ENCODE measurements at places on chromosomes 16 and 17.

DNA sequence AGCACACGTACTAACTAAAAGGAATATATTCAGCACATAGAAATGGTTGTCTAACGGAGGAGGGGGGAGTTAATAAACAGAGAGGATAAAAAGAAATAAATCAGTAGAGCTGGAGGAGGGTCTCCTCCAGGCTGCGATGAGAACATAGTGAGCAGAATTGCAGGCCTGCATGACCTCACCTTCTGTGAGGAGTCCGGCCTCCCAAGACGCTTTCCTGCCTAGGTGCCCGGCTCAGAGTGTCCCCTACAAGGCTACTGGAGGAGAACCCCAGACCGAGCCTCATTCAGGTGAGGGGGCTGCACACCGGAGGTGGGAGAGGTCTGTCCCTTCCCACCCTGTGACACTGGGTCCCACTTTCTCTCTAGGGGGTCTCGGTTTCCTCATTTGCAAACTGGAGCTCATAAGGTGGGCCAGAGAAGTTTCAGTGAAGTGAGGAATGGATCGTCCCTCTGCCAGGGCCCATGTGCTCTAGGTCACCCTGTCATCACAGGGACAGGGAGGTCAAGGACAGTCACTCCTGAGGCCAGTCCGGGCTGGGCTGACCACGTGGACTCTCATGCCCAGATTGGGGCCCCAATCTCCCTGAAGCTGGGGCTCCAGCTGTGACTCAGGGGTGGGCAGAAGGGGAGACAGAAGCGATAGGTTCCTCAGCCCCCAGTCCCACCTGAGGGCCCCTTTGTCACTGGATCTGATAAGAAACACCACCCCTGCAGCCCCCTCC lies 3.3 kb upstream of the HBM start:
- DNase-seq: no peak

GRCh38 chr16:57690782-57691471 lies 3.7 kb upstream of the DRC7 start:
- no peak for DNase-seq

DNA sequence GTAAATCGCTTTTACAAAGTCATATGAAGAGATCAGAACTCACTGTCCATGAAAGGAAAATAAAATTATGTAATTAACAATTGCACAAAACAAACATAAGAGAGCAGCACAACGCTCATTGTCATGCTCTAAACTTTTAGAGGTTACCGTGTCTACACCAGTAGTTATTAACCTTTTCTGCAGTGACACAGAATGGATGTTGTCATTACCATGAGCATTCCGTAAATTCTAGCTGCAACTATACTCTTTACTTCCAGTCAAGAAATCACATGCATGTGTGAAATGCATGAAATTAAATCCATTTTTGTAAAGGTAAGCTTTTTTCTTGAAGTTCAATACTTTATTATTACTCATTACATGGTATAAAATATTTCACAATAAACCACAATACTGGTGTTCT lies 38.2 kb downstream of the USP32 start:
- DNase-seq: no peak

DNA sequence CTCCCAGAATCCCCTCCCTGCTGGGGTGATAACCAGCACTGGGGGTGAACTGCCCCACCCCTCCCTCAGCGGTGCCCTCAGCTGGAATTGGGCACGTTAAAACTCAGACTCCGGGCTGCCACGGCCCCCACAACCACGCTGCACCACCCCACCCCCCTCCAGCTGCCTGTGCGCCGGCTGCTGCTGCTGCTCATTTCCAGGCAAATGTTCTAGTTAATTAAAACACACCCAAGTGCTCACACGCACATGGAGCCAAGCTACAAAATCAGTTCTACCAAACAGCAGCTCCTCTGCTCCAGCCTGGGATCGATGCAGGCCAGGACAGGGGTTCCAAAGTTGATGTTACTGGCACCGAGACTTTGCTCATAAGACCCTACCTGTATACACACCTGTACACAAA lies 180.5 kb downstream of the ZNF423 start:
- DNase-seq: no peak

DNA sequence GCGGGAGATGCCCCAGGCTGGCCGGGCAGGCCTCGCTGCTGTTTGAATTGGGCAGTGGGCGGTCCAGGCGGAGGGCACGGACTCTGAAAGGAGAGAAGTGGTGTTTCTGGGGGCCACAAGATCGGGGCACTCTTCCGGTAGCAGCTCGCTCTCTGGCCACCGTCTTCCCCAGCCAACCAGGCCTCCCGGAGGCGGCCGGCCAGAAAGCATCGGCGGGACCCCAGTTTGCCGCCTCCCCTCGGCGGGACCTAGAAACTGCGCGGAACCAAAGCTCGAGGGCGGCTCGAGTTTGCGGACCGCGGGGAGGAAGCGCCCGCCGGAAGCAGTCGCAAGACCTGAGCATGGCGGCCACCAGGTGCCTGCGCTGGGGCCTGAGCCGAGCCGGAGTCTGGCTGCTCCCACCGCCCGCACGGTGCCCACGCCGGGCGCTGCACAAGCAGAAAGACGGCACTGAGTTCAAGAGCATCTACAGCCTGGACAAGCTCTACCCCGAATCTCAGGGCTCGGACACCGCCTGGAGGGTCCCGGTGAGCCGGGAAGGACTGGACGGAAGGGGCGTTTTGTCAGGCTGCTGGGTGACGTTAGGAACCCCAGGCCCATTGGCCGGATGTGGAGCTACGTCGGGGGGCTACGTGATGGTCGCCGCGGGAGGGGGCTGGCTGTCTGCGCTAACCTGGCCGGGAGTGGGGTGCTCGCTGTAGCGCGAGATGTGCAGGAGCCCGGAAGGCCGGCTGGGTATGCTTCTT lies at the start of gene MRPL58:
TSS of gene MRPL58 (plus strand) at position 325 of the 746 bp plus-strand sequence. CDS start at position 342, 17 bp downstream.
- DNase-seq: peak; percentile 89

- no peak for DNase-seq
These were observed 4.9 kb downstream of the P3H4 start for GRCh38 chr17:41806685-41807445.

GRCh38 chr16:76487411-76488064 lies 210.3 kb downstream of the CNTNAP4 start:
- no peak for DNase-seq

DNA sequence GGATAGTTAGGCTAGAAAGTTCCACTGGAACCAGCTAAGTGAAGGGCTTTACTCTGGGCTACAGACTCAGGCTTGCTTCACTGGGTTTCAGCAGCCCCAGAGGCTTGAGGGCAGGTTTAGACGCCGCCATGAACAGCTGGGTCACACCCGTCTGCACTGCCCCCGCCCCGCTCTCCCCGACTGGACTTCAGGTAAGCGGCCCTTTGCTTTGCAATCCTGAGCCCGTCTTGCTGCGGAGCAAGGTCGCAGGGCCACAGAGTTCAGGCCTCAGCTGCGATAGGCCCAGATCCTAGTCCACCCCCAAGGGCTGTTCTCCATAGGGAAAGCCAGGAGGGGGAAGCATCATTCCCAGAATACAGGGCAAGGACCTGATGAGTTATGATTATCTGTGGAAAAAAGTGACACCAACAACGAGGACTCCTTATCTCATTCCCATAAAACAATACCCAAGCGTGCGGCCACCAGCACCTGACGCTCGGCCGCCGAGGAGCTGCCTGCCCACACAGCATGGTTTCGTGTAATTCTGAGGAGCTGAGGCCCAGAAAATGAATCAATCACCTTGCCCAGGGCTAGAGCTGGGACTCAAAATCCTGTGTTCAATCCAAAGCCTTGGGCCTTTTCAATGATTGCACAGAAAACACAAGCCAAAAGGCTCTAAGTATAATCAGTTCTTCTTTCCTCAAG lies 20.4 kb downstream of the MEAK7 start:
- DNase-seq: no peak

GRCh38 chr17:31935512-31935911 lies 1.3 kb upstream of the SUZ12 start:
- no peak for DNase-seq

DNA sequence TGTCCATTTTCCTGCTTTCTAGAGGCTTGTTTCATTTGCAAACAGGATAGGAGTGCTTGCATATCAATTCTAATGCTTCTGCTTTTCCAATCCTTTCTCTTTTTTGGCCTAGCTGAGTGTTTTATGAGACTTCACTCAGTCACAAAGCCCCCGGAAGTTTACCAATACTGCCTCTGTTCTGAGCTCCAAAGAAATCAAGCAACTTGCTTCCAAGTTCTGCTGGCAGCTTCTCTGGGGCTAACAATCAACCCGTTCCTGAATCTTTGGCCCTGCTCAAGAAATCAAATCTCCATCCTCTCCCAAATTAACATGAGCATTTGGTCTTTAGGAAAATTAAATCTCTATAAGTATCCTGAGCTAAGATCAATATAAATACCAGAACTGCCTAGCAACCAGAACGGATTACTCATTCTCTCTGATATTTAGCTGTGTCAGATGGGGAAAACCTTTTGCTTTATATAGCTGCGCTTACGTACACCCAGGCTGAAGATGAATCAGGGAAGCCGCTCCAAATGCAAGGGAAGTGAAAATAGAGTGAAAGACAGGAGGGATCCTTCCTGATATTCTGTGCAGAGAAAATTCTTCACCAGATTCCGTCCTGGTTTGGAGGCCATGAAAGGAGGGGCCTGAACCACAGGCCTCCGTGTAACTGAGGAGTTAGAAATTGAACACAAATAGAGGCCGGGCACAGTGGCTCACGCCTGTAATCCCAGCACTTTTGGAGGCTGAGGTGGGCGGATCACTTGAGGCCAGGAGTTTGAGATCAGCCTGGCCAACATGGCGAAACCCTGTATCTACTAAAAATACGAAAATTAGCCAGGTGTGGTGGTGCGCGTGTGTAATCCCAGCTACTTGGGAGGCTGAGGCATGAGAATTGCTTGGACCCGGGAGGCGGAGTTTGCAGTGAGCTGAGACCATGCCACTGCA lies 23.3 kb upstream of the GRB2 start:
- no peak for DNase-seq

- DNase-seq: peak; percentile 92
These were observed at the start of gene IRX5 for GRCh38 chr16:54930005-54930868. IRX5 (plus strand) TSS chr16:54930865; CDS start chr16:54931199, 334 bp downstream.

DNA sequence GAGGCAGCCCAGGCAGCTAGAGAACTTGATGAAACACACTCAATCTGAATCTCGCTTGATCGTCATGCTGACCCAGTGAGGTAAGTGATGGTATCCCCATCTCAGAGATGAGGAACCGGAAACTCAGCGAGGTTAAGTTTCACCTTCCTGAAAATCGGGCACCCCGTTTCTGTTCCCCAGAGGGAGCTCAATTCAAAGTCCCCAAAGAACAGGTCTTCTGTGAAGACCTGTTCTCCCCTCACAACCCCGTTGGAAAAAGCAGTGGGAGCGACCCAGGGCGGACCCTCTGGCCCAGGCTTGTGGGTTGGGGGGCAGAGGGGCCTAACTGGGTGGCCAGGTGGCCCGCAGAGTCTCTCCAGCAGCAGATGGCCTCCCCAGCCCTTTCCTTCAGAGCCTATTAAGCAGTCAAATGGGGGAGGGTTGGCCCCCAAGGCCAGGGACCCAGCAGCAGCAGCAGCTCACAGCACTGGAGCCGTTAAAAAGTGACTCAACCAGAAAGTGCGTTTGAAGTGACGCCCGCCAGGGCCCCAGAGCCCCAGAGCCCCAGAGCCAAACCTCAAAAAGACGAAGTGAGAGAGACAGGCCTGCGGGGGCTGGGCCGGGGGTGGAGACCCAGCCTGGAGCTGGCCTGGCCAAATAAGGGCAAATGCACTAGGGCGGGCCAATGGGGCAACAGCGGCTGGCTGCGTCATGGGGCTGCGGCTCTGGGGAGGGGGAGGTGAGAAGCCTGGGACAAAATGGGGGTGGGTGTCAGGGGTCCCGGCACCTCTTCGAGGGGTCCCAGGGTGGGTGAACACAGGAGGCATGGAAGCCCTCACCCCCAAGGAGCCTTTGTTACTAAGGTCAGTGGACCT lies 9.2 kb upstream of the TSPOAP1 start:
- DNase-seq: peak; percentile 94
